Ammon's horn (tissue), 1 donor: ENCODE measurements at places on chromosomes 6 and 20.

- DNase-seq, result peak; percentile 45
Measured at GRCh38 chr6:27176523-27177484, 70.7 kb upstream of the PRSS16 start.

DNA sequence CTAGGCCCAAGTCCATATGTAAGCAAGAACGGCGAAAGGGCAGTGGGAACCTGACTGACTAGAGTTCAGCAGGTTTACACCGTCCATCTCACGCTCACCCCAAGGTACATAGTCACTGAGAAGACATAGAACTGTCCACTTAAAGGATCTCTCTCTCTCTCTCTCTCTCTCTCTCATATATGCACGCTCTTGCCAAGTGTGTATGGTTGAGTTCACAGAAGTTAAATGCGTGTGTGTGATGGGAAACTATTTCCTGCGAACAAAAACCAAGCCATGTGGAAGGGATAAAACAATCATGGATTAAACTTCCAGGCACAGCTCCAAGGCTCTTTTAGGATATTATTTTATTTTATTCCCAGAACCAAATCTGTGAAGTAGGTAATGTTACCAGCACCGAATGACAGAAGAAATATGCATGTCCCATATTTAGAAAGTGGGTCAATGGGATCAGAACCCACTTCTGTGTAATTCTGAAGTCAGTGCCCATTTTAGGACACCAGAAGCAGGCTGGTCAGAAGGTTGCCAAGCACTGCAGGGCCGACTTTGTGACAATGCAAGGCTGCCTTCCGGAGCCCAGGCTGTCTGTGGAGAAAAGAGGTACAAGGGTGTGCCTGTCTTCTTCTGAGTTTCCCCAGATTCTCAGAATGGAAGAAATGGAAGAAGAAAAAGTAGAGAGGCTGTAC, 49.2 kb upstream of the MAP7 start:
- no peak for DNase-seq

DNA sequence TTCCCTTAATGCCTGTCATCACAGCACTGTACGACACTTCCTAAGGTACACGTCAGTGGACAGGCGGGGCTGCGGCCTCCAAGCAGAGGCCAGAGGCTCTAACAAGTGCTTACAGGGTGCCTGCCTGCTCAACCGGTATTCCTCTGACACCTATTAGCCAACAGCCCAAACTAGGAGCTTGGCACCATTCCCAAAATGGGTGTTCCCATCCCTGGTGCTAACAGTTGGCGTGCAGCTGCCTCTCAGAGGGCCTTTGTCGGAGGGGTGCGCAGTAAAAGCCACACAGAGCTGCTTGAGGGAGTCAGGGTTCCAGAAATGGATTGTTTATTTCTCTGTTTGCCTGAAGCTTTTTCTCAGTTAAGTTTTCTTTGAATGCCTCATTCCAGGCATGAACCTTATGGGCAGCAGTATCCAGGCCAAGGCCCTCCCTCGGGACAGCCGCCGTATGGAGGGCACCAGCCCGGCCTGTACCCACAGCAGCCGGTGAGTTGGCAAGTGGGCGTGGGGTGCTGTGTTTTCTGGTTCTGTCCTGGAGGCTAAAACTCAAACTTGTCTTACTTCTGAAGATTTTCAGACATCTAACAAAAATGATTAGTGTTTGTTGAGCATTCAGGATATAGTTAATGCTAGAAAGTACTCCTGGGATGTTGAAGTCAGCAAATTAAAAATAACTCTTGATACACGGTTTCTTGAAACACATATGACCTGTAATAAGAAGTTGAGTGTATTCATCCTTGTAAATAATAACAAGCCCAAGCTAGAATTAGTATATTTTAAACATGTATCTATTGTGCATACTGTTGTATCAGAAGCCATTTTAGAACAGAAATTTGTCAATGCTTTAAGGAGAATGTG, 124.7 kb downstream of the TMEM242 start:
- DNase-seq, result peak; percentile 48

GRCh38 chr6:130758813-130759212, 68.4 kb upstream of the SMLR1 start:
- no peak for DNase-seq

DNA sequence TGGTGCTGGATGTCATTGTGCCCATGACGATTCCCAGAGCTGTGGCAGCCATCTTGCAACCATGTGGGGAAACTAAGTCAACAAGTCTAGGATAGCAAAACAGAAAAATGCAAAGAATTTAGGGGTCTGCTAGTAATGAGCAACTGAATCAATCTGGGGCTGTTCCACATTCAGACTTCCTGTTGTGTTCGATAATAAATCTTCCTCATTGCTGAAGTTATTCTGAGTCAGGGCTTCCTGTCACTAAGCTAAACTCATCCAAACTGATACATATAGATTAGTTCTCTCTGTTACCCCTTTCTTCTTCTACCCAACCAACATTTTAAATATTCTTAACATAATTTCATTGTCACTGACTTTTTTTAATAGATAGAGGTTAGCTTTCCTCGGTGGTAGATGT, 205.9 kb downstream of the HACE1 start:
- DNase-seq, result no peak

DNA sequence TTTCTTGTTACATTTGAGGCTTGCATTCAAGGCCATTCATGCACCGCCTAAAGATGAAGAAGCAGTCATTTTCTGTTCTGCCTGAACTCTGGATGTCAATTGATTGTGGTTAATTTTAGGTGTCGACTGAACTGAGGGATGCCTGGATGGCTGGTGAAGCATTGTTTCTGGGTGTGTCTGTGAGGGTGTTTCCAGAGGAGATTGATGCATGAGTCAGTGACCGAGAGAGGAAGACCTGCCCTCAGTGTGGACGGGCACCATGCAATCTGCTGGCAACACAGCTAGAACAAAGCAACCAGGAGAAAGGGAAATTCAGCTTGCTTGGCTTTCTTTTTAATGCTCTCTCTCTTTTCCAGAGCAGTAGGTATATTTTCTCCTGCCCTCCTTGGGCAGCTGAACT, 164.1 kb upstream of the ECI2 start:
- DNase-seq, result no peak

DNA sequence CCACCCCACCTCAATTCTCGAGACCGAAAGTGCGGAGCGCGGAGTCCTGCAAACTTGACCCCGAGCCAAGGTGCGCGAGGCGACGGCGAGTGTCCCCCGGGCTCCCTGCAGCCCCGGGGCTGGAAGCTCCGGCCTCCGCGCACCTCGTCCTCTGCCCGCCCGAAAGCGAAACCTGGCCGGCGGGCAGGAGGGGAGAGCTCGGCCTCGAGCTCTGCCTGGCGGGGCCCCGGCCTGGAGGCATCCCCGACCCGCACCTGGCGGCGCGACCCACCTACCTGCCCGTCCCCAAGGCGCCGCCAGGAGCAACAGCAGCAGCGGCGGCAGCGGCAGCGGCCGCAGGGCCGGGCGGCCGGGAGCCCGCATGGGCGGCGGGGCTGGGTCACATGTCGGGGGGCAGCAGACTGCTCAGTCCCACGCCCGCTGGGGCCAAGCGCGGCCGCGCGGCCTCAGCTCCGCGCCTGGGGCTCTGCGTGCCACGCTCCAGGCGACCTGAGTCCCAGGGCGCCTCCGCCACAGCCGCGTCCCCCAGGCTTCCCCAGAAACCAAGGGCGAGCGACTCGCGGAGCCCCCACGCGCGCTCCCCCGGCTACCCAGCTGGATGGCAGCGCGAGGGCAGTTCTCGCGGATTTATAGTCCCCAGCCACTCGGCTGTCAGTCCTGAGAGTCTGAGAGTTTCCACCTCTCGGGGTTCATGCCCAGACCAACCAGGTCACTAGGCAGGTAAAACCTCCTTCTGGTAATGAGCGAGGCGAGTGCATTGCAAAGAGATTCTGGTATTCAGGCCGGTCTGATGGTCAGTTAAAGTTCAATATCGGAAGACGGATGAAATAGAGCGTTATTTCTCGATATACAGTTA, at the start of gene IL20RA:
Gene IL20RA, minus strand, starts transcription at position 600 of the 856 bp plus-strand sequence. Its CDS starts 237 bp downstream, at position 363.
- peak; percentile 3 for DNase-seq

GRCh38 chr6:87656857-87657256, 45.2 kb downstream of the AKIRIN2 start:
- no peak for DNase-seq

DNA sequence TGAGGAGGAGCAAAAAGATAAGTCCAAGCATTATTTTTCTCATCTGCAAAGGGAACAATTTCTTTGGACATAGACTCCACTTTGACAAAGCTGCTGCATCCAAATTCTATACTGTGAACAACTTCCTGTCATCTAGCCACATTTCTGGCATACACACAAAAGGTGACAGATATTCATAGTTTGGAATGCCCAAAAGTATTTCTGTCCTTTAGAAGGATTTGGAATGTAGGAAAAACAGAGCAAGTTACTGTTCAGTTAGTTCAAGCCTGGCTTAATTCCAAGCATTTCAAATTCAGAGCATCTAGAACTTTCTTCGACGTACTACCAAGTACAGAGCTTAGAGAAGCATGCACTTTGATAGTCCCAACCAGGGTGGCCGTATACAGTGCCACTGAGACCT, 134.0 kb downstream of the PDE7B start:
- DNase-seq, result no peak

DNA sequence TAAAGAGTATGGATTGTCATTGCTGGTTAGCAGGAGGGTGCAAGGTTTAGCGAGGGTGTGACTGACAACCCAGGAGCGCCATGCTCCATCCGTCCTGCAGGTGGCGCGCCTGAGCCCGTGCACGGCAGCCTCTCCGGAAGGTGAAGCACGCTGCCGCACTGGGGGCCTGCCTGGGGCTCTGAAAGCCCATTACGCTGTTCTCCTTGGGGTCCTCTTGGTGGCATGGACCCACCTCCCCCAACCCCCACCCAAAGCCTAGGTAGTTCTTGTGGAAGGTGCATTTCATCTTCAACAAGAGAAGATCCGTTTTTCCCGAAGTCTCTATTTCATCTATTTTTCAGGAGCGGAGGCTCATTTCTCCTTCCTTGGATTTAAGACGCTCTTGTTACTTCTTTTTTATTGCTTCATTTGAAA, 197.4 kb upstream of the KCNG1 start:
- DNase-seq, result peak; percentile 24

- DNase-seq, result no peak
Measured at GRCh38 chr20:46629341-46629740, 21.9 kb downstream of the SLC13A3 start.

DNA sequence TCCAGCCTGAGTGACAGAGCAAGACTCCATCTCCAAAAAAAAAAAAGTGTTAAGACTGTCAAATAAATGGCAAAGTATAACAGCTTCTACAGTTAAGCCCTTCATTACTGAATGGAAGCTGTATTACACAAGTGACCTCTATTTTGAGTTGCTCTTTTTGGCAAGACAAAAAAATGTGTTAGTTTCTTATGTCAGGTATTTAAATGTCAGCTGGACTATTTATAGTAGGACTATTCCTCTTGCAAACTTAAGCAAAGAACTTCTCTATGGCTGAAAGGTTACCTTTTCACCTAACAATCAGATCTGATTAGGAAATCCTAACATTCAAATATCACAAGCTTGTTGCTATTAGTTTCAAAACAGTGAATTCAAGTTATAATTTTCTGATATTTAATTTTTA, 12.4 kb downstream of the UBE2V1 start:
- no peak for DNase-seq

DNA sequence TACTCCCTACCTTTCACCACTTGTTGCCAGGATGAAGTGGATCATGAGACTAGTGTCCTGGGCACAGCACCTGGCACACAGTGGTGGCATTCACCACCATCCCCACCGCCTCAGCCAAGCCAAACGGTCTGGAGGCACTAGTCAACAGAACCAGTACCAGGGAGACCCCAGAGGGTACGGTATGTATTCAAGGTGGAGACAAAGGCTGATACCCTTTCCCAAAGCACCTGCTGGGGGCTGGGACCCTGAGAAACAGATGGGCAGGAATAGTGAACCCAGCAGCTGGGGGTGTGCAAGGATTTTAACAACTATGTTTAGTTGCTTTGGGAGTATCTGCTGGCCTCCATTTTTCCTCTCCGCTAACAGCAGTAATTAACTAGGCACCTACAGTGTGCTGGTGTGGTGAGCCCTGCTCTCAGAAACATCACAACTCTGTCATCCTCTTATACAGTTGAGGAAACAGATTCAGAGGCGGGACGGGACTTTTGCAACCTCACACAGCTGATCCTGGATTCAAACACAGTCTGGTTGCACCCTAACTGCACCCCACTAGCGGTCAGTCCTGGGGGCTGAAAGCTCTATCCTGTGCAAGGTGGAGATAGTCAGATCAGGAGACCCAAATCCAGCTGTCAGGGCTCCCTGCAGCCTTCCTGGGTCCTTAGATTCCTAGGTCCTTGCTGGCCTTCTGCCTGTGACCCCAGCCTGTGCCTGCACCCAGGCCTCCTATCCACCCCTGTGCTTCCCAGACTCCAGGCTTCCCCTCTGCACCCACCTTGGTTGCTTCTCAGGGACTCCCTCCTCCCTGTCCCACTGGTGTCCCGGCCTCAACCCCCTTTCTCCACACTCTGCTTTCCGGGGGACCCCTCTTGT, 1.2 kb downstream of the SNTA1 start:
- no peak for DNase-seq

DNA sequence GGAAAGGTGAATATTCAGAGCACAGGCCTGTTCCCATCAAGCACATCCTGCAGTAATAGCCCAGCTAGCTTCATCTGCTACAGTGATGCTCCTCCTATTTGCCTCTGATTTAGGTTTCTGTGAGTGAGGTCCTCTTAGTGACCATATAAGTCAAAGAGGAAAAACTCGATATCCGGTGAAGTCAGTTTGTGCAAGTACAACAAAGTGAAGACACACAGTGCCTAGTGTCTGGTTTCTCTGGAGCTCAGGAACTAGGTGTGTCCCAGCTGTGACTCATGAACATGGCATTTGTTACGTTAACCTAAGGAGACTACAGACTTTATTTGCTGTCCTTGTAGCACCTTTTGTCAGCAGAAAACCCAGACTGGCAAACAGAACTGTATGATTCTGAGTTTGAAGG, 33.9 kb downstream of the EDN1 start:
- DNase-seq, result no peak

GRCh38 chr6:163356324-163356723, 58.2 kb upstream of the QKI start:
- peak; percentile 86 for DNase-seq

GRCh38 chr20:18588574-18588933, 700 bp downstream of the DTD1 start:
- no peak for DNase-seq

- DNase-seq, result no peak
Measured at GRCh38 chr6:24775520-24776058, 852 bp downstream of the GMNN start.

DNA sequence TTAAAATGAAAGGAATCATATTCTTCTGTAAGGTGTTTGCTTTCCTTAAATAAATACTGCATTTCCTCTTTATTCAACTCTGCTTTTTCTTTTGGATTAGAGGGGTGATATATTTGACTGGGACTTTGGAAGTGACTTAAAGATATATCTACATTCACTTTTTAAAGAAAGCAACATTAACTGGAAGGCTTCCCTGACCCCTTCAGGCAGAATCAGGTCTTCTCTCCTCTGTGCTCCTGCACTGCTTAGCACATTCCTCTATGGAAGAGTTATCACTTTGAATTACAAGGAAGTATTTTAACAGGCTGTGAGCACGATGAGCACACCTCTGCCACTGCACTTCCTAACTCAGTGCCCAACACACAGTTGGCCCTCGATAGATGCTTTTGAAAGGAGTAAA, 59.2 kb upstream of the POU3F2 start:
- no peak for DNase-seq

DNA sequence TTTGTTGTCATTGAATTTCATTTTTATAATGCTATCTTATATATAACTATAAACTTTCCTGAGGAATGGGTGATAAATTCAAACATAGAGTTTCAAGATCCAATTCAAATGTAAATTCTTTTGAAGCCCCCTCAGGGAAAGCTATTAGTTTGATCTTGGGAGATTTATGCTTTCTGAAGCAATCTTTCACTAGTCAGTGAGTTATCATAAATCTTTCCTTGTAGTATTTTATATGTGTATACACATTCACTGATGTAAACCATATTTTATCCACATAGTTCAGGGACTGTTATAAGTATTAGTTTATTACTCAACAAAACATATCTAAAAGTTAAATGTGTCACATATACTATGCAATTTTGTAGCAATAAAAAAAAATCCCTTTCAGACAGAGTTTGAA, 2.9 kb upstream of the EPM2A start:
- DNase-seq, result no peak
